ENCODE measurements at places on chromosomes 6 and 20. TPM values are rescaled to one million over a fixed set of nuclear protein-coding genes. Genes with fewer than 3 reads are reported as not detected.

ZNF831 gene
- total RNA-seq: under 0.01 TPM

ACSS1 gene
- 39.6 TPM for total RNA-seq

SLCO4A1 gene
- total RNA-seq: 3.7 TPM

SERPINB1 gene
- total RNA-seq: 32.2 TPM

AVP gene
- total RNA-seq: not detected

HLA-DRB5 gene
- total RNA-seq: not detected

LIN28B gene
- total RNA-seq: not detected

GRIK2 gene
- total RNA-seq: 0.34 TPM

KCNQ5 gene
- total RNA-seq: not detected

BTN3A1 gene
- 25.0 TPM for total RNA-seq

DNAH8 gene
- total RNA-seq: under 0.01 TPM

DDX43 gene
- 1.7 TPM for total RNA-seq

All from dermis blood vessel endothelial cell (primary cell).